ENCODE measurements at places on chromosomes 5 and 9.
A peak's percentile ranks its signal among the peaks of the same experiment; 100 is the strongest.

DNA sequence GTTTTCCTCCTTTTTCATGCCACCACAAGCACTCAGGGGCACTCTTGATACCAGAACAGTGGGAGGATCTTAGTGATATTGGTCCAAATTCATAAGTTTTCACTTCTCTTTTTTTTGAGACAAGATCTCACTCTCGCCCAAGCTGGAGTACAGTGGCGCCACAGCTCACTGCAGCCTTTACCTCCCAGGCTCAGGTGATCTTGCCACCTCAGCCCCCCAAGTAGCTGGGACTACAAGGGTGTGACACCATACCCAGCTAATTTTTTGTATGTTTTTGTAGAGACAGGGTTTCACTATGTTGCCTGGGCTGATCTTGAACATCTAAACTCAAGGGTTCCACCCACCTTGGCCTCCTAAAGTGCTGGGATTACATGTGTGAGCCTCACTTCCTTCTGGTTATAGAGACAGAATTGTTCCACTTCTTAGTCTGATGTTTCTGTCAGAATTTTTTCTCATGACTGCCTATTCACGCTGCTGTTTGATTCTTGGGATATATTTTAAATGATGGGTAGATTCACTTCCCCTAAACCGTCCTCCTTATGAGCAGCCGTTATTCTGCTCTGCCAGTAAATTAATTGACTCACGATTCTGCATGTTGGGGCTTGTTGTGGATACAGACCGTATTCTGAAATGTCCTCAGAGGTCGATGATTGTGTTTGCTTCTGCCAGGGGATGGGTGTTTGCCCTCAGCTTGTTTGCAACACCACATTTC lies 30.8 kb downstream of the MTAP start:
- H3K27ac ChIP-seq: no peak overlapping the region
- no peak overlapping the region for H3K4me3 ChIP-seq
- peaks cover 14% of the 10 kb centered on the region for H3K4me1 ChIP-seq
- no peaks in the 10 kb centered on the region for H3K27me3 ChIP-seq

- no peaks in the 10 kb centered on the region for H3K27me3 ChIP-seq
- no peak overlapping the region for H3K4me3 ChIP-seq
- no peak for DNase-seq
- H3K36me3 ChIP-seq: no peaks in the 10 kb centered on the region
These were observed 18.6 kb upstream of the MTMR12 start for GRCh38 chr5:32331217-32331934.

GRCh38 chr5:144284931-144285502 lies 114.3 kb downstream of the KCTD16 start:
- H3K27me3 ChIP-seq: no peaks in the 10 kb centered on the region
- H3K27ac ChIP-seq: no peak overlapping the region
- DNase-seq: no peak
- H3K36me3 ChIP-seq: no peaks in the 10 kb centered on the region

DNA sequence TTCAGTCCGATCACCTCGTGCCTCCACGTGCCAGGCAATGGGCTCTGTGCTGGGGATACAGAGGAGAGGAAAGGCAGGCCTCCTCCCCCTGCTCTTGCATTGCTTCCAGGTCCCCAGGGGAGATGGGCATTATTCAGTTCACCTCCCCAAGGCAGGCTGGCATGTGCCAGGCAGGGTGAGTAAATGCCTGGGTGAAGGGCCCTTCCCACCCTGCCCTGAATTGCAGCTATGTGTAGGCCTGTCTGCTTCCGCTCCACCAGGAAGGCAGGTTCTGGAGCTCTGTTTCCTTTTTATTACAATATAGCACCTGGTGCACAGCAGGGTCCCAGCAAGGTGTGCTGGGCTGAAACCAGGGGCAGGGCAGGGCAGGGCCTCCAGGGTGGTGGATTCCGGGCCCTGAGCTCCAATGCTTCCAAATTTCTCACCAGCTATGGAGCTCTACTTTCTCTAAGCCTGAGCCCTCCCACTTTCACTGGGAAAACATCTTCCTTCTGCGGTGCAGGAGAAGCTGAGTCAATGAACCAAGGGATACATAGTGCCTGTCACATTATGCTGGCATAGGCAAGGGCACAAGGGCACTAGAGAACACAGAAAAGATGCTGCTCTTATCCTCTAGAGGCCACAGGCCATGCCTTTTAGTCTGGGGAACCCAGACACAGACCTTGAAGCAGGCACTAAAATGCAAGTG lies 42.0 kb downstream of the SHB start:
- no peaks in the 10 kb centered on the region for H3K36me3 ChIP-seq
- H3K4me1 ChIP-seq: peaks cover 78% of the 10 kb centered on the region
- no peak overlapping the region for H3K4me3 ChIP-seq
- no peaks in the 10 kb centered on the region for H3K27me3 ChIP-seq
- peak overlapping the region; percentile 82 for H3K27ac ChIP-seq

DNA sequence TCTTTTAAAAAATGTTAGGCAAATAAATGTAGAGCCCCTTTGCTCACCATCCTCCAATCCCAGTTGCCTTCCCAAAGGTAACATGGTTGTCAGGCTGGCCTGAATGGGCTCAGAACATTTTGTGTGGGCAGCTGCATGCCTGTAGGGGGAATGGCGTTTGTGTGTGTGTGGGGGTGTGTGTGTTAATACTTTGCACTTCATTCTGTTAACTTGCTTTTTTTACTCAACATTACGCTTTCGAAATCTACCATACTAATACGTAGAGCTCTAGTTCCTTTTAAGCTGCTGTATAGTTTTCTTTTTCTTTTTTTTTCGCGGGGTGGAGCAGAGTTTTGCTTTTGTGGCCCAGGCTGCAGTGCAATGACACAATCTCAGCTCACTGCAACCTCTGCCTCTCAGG lies 14.0 kb downstream of the MYOZ3 start:
- no peak for DNase-seq
- H3K27ac ChIP-seq: peak overlapping the region; percentile 88
- H3K36me3 ChIP-seq: peaks cover 5% of the 10 kb centered on the region
- H3K4me3 ChIP-seq: no peak overlapping the region

GRCh38 chr9:111250875-111251842 lies 78.9 kb downstream of the OR2K2 start:
- H3K27me3 ChIP-seq: no peaks in the 10 kb centered on the region
- H3K36me3 ChIP-seq: no peaks in the 10 kb centered on the region
- H3K4me1 ChIP-seq: no peaks in the 10 kb centered on the region
- no peak overlapping the region for H3K27ac ChIP-seq
- no peak for DNase-seq
- no peak overlapping the region for H3K4me3 ChIP-seq

- peak; percentile 81 for DNase-seq
- H3K4me3 ChIP-seq: no peak overlapping the region
- H3K27ac ChIP-seq: peak overlapping the region; percentile 80
- H3K27me3 ChIP-seq: peaks cover 44% of the 10 kb centered on the region
These were observed 21.4 kb upstream of the PITX1 start for GRCh38 chr5:135055396-135055795.

GRCh38 chr5:144183254-144183889 lies 12.7 kb downstream of the KCTD16 start:
- no peaks in the 10 kb centered on the region for H3K27me3 ChIP-seq
- no peak overlapping the region for H3K4me3 ChIP-seq
- H3K4me1 ChIP-seq: no peaks in the 10 kb centered on the region
- DNase-seq: no peak

DNA sequence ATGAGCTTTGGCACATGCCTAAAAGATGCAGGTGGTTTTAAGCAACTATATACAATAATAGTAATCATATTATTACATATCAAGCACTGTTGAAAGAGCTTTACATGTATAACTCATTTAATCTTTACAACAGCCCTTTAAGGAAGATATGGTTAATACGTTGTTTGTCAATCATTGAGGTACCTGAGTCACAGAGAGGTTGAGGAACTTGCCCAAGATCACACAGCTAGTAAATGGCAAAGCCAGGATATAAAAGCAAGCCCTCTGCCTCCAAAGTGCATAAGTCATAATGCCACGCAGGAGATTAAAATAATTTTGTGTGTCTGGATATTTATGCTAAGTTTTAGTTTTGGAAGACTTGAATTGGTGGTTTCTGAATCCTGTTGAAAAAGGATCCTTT lies 90.2 kb downstream of the DAPK1 start:
- DNase-seq: no peak
- H3K27ac ChIP-seq: no peak overlapping the region
- H3K4me3 ChIP-seq: no peak overlapping the region
- H3K27me3 ChIP-seq: no peaks in the 10 kb centered on the region
- H3K36me3 ChIP-seq: no peaks in the 10 kb centered on the region

DNA sequence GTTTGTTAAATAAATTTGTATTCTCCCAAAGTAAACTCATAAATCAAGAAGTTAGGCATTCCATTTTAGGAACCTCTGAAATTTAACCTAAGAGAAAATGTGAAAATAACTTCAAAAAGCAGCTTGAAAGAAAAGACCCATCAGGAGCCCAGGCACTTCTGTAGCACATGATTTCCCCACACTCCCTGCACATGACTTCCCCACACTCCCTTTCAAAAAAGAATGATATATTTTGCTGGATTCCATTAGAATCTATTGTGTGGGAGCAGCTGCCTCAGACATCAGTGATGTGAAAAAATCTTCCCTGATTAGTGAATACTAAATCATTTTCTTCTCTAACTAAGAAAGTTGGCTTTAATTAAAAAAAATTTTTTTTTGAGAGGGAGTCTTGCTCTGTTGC lies 83.3 kb downstream of the GLDC start:
- no peaks in the 10 kb centered on the region for H3K36me3 ChIP-seq
- DNase-seq: no peak
- no peak overlapping the region for H3K27ac ChIP-seq
- peaks cover 12% of the 10 kb centered on the region for H3K4me1 ChIP-seq
- no peak overlapping the region for H3K4me3 ChIP-seq

- H3K36me3 ChIP-seq: no peaks in the 10 kb centered on the region
- H3K4me3 ChIP-seq: no peak overlapping the region
- H3K27me3 ChIP-seq: peaks cover 10% of the 10 kb centered on the region
These were observed 243.8 kb downstream of the CDK5RAP2 start for GRCh38 chr9:120336021-120336752.

- peaks cover 86% of the 10 kb centered on the region for H3K4me1 ChIP-seq
- no peak overlapping the region for H3K4me3 ChIP-seq
- peak; percentile 89 for DNase-seq
- no peaks in the 10 kb centered on the region for H3K27me3 ChIP-seq
These were observed 7.9 kb downstream of the AK1 start for GRCh38 chr9:127869310-127870152.

DNA sequence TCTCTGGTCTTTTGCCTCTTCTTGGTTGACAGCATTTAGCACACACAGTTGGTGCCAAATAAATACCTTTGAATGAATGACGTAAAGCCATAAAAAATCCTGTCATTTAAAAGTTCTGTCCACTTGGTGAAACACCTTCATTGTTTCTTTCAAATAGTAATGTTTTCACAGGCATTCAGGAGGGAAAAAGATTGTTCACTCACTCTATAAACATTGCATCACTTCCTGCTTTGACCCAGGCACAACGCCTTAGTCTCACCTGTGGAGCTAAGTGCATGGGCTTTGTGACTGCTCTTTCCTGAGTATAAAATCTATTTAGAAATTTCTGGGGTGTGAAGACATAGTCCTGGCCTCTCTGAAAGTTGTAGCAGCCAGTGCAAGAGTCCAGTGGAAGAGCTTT lies 88.9 kb upstream of the CXCL14 start:
- H3K27ac ChIP-seq: no peak overlapping the region
- H3K27me3 ChIP-seq: peaks cover 35% of the 10 kb centered on the region
- H3K4me1 ChIP-seq: no peaks in the 10 kb centered on the region
- H3K4me3 ChIP-seq: no peak overlapping the region
- no peaks in the 10 kb centered on the region for H3K36me3 ChIP-seq
- DNase-seq: no peak

DNA sequence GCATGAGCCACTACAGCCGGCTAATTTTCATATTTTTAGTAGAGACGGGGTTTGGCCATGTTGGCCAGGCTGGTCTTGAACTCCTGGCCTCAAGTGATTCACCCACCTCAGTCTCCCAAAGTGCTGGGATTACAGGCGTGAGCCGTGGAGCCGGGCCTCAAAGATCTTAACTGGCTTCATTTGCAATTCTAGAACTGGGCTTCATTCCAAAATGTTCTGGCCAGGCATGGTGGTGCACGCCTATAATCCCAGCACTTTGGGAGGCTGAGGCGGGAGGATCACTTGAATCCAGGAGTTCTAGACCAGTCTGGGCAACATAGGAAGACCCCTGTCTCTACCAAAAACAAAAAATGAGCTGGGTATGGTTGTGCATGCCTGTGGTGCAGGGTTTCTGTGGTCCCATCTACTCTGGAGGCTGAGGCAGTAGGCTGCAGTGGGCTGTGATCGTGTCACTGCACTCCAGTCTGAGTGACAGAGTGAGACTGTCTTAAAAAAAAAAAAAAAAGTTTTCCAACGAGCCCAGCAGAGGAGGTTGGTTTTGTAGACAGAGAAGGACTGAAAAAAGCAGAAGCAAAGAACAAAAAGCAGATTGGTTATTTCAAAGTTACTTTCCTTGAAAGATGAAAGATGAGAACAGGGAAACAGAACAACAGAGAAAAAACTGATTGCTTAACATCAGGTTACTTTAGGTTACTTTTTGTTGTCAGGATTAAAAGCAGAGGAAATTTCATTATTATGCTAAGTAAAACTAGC lies 78.2 kb downstream of the ANKRD55 start:
- no peak overlapping the region for H3K4me3 ChIP-seq
- peaks cover 18% of the 10 kb centered on the region for H3K4me1 ChIP-seq
- H3K36me3 ChIP-seq: no peaks in the 10 kb centered on the region

GRCh38 chr9:129423216-129423615 lies 197.7 kb downstream of the C9orf50 start:
- no peaks in the 10 kb centered on the region for H3K27me3 ChIP-seq
- DNase-seq: no peak
- no peak overlapping the region for H3K4me3 ChIP-seq
- peaks cover 9% of the 10 kb centered on the region for H3K4me1 ChIP-seq
- H3K36me3 ChIP-seq: no peaks in the 10 kb centered on the region
- H3K27ac ChIP-seq: no peak overlapping the region

- H3K27ac ChIP-seq: peak overlapping the region; percentile 88
- no peak for DNase-seq
- peak overlapping the region; percentile 86 for H3K4me3 ChIP-seq
- no peaks in the 10 kb centered on the region for H3K36me3 ChIP-seq
These were observed 2.7 kb downstream of the NRG2 start for GRCh38 chr5:140040358-140040757.

DNA sequence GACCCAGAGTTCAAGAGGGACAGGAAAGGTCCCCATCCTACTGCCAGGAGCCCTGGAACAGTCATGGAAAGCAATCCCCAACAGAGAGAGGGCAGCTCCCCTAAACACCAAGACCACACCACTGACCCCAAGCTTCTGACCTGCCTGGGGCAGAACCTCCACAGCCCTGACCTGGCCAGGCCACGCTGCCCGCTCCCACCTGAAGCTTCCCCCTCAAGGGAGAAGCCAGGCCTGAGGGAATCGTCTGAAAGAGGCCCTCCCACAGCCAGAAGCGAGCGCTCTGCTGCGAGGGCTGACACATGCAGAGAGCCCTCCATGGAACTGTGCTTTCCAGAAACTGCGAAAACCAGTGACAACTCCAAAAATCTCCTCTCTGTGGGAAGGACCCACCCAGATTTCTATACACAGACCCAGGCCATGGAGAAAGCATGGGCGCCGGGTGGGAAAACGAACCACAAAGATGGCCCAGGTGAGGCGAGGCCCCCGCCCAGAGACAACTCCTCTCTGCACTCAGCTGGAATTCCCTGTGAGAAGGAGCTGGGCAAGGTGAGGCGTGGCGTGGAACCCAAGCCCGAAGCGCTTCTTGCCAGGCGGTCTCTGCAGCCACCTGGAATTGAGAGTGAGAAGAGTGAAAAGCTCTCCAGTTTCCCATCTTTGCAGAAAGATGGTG lies 31.6 kb downstream of the CD180 start:
- no peak for DNase-seq
- no peaks in the 10 kb centered on the region for H3K27me3 ChIP-seq
- H3K4me3 ChIP-seq: no peak overlapping the region
- peaks cover 12% of the 10 kb centered on the region for H3K4me1 ChIP-seq
- peak overlapping the region; percentile 87 for H3K27ac ChIP-seq

Data from left ventricle myocardium inferior (tissue), 1 donor.